ENCODE measurements at places on chromosomes 2 and 18.

DNA sequence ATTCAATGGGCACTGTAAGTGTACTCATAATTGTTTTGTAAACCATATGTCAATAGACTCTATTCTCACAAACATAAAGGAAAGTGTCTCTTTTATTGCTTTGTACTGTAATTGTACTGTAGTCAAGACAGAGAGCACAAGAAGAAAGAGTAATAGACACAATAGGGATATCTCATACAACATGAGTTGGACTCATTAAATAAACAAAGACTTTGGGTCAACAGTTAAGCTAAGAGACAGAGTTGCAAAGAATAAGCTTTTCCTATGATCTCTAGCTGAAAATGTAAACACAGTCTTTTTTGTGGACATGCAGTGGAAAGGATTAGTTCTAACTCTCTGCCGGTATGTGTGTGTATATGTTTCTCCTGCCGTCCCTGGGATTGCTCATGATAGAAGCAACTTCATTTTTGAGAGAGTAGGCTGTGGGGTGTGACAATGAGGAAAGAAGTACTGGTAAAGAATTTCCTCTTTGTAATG is 13.9 kb upstream of the KYNU start:
- DNase-seq, result peak; percentile 71

DNA sequence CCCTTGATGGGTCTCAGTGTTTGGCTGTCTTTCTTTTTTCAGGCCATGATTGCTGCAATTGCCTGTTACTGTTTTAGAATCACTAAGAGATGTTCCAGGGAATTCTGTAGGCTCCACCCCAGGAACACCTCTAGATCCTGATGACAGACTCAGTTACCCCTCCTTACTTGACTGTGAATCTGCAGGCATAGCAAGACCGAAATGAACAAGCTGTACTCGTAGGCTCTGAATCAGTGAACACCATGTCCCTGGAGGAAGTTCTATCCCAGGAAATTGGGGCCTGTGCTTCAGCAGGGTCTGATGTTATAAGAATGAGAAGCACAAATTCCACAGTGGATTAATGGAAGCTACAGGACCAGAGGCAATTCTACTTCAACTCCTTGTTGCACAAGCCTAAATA is 148.6 kb downstream of the COPS8 start:
- DNase-seq, result no peak

GRCh38 chr2:150228936-150229335 is 258.5 kb downstream of the RND3 start:
- no peak for DNase-seq

- DNase-seq, result no peak
These were observed 447.9 kb downstream of the XIRP2 start for GRCh38 chr2:167336213-167336612.

GRCh38 chr2:44715671-44716081 is 225.8 kb upstream of the SIX3 start:
- peak; percentile 8 for DNase-seq

DNA sequence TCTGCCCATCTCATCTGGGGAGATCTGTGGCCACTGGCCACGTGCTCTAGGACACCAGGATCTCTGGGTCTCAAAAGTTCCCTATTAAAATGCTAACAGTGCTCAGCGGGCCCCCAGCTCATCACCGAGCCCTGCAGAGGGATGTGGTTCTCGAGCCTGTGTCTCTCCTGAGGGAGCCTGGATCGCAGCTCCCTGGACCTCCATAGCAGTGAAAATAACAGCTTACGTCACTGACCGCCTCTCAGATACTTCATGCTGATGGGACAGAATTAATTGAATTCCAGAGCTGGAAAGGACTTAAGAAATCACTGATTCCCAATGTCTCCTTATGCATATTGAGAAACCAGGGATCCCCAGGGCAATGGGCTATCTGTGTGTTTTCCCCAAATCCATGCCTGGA is 90.0 kb downstream of the GALR1 start:
- no peak for DNase-seq

- no peak for DNase-seq
These were observed 773 bp downstream of the CMPK2 start for GRCh38 chr2:6864923-6865345.

DNA sequence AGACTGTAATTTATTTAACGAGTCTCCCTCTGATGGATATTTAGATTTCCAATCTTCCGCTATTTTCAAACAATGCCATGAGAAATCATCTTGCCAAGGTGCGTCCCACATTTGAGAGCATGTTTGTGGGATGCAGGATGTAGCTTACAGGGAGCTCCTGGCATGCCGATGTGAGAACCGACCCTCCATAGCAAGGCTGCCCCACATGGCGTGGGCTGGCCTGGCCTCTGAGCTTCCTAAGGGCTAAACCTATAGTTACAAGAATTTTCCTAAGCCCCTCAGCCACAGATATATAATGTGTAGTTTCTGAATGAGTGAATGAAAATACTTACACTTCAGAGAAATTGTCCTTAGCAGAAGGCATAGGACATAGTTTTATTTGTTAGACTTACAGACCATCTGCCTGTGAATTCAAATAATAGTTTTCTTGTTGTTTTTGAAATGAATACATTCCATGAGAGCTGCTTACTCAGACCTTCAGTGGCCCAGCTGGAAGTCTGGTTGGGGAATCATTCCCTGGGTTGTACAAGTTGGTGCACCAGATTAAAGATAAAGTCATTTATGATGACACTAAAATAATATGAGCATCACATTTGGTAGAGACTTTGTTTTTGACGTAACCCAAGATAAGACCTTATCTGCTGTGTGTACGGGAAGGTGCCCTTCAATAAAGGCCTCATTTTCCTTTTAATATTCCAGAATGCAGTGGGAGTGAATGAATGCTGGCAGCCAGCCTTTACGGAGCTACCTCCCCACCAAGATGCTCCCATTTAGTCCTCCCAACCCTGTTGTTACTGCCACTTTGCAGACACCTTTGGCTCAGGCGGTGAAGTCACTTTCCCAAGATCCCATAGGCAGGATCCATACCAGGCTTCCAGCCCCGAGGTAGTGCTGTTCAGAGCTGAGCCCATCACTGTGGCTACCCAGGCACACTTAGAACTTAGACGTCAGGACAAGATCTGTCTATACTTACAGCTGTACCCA is 107.1 kb downstream of the GLI2 start:
- DNase-seq, result no peak

GRCh38 chr2:204492417-204492816 is 52.9 kb upstream of the PARD3B start:
- no peak for DNase-seq

DNA sequence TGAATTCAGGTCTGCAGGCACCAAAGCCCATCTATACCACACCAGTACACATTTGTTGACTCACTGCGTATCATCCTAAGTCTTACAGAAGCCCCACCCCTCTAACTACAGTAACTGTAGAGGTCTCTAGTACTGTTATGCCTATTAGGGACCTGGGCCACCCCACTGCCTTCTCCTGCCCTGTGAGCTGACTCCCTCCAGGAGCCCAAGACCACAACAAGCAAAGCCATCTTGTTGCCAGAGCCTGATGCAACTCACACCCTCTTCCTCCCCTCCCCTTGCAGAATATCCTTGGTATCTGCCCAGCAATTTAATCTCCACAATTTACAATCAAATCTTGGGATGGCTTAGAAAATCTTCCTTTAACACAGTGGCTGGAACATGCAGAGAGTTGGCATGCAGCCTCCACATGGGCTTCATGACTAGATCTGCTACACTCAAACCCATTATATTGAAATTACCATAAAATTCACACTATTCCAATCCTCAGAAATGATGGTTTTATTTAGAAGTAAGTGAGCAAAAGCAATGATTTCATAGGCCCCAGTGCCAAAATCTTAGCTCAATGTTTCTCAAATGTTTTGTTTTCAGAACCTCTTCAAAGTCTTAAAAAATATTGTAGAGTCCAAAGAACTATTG is 17.7 kb upstream of the CYP1B1 start:
- DNase-seq, result no peak

DNA sequence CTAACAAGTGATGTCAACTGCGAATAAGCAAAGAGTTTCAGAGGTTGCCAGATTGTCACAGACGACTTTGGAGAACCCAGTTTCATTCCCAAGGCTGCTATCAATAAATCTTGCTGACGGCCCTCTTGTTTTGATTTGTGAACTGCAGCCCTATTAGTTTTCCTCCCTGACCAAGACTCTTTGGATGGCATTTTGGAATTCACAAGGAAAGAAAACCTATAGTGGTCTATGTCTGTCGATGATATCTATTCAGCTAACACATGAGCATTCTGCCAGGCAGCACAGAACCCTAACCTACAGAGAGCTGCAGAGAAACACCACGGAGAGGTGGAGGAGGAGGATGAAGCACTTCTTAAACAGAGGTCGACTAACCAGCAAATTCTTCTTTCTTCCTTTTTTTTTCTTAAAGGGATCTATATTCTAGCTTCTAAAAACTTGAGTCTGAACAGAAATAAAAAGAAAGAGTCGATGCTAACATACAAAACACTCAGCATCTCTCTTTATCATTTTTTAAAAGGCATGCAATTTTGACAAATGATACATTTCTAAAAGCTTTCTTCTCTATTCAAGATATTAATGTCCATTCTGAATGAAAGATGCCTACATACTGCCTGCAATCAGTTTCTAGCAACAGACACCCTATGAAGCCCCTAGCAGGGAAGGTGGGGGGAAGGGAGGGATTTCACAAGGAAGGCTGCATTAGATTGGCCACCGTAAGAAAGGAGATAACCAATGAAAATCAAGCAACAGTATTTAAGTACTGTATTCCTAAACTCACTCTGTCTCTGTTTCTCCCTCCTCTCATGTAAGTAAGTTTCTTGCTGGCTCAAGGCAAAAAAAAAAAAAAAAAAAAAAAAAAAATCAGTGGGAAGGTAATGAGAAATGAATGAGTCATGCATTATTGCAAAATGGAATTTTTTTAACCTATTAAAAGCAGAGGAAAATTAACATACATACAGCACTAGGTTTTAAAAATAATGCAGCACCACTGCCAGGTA is 83.0 kb upstream of the CHRNA1 start:
- DNase-seq, result peak; percentile 28

DNA sequence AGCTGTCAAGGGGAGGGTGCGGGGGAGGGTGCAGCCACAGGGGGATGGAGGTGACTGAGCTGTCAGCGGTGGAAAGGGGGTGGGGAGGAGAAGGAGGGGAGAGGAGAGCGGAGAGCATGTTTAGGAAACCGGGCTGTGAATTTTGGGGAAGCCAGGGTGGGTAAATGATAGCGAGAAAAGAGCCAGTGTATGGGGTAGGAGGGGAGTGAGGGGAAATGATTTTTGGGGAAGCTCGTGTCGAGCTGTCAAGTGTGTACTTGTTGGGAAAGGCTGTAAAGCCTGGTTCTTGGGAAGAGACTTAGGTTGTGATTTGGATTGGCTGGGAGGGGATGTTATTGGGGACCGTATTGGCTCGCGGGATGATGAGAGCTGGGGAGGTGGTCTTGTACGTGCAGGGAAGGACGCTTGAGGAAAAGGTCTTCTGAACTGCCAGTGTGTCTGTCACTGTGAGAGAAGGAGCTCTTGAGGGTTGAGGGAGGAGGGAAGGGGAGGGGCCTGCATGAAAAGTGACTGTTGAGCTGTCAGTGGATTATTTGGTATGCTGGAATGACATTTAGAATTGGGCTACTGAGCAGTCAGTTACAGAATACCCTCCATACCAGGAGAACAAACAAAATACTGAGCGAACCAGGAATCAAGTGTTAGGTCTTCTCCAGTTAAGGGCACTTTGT is 1.0 kb downstream of the UBR3 start:
- peak; percentile 39 for DNase-seq

DNA sequence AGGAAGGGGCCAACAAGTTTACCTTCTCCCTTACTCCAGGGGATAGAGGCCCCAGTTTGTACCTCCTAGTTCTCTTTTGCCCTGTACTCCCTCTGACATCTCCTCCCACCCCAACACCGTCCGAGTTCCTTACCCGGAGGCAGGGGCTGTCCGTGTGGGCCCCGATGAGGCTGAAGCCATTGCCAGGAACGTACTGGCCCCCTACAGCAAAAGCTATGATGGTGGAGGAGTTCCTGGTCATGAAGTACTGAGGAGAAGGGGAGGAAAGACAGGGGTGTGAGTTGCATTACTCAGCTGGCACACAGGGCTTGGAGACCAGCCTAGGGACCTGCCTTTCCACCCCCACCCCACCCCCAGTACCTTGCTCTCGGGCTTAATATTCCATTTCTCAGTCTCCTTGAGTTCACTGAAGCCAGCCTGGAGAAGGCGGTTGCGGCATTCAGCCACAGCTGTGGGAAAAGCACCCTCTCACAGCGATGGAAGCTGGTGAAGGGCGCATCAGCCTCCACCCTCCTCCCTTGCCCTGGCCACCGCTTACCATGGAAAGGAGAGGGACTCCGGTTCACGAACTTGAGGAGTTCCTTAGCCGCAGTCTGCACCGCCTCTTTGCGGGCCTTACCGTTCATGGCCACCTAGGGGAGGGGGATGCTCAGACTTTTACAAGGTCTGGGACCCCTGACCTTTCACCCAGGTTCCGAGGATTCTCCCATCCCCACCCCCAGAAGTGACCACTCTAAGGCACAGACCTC is 1.0 kb downstream of the DNPEP start:
- DNase-seq, result no peak

- no peak for DNase-seq
These were observed 36.5 kb upstream of the HPCAL1 start for GRCh38 chr2:10266133-10266620.

- DNase-seq, result no peak
These were observed 60.1 kb upstream of the ZSWIM2 start for GRCh38 chr2:186909095-186909494.

DNA sequence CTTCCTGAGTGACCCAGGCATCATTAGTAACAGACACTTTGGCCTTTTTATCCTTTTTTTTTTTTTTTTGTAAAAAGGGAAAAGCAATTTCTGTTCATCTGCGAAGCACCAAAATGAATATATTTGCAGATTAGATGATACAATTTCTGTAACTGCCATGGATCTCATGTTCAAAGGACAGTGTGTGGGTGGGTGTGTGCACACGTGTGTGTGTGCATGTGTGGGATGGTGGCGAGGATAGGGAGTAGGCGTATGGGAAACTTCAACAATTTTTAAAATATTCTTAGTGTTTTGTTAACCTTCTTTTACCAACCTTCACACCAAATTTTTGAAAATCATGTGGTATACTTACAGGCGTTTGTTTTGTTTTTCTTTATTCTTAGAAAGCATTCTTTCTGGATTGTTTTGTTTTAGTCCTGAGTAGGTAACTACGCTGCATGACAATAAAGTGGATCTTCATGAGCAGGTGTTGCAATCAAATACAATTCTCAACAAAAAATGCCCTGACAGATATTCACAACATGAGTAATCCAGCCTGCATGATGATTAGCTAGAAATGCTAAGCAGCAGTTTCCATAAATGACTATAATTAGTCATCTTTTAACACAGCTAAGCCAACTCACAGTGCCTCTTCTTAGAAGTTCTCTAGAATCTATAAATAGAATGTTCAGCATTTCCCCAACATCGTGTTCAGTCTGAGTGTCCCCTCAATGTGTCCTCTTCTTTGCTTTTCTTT is 53.5 kb upstream of the RMDN2 start:
- peak; percentile 85 for DNase-seq

GRCh38 chr2:184589261-184589660 is 9.1 kb upstream of the ZNF804A start:
- DNase-seq, result no peak

DNA sequence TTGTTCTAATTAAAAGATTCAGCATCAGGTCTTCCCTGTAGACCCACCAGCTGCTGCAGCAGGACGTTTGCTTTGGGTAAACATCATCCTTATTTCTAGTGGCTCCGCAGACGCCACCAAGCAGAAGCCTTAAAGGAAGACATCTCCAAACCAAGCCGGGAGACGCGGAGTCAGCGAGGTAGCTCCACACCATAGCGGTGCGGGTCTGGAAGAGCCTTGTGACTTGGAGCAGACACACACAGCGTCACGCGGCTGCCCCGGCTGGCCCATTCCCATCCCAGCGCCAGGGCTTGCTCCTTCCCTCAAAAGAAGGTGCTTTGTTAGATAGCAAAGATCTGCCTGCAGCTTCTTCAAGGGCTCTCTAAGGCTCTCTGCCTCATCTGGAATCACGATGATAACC is 236.5 kb downstream of the GBX2 start:
- no peak for DNase-seq
